Endothelial cell of umbilical vein (primary cell): ENCODE measurements at places on chromosomes 16 and 17. TPM values are rescaled to one million over a fixed set of nuclear protein-coding genes. Genes with fewer than 3 reads are reported as not detected.

- peak; percentile 69 for DNase-seq
These were observed 36.8 kb downstream of the CHD9 start for GRCh38 chr16:53091466-53092211.

KRTAP9-2 gene
- not detected in 2 replicates for total RNA-seq

DNA sequence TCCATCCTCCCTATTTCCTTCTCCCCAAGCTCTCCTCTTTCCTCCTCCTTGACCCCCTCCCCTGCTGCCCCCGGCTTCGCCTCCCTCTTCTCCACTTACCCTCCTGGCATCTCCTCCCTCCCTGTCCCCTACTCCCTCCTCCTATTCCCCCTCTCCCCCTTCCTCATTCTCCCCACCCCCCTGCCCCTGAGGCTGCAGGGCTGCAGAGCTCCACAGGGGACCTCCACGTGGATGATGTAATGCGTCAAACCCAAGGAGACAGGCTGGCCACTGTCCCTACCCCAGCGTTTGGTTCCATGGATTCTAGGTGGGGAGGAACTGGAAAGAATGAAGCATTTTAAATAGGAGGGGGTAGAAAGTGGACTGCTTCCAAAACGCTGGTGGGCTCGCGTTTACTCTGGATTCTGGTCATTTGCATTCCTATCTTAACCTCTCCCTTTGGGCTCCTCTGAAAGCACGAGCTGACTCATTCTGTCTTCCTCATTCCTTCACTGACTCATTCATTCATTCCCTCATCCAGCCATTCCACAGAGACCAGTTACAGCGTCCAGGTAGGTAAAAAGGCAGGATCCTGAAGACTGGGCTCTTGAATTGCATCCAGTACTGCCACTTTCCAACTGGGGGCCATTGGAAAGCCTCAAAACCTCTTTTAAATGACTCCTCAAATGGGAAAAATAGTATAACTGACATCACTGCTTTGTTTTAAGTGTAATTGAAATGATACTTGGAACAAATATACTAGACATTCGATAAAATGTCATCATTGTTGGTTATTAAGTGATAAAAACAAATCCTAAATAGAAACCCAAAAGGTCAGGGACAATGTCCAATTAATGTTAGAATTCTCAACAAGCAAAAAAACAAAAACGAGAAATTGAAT, 943 bp upstream of the COTL1 start:
- DNase-seq, result peak; percentile 87

DNA sequence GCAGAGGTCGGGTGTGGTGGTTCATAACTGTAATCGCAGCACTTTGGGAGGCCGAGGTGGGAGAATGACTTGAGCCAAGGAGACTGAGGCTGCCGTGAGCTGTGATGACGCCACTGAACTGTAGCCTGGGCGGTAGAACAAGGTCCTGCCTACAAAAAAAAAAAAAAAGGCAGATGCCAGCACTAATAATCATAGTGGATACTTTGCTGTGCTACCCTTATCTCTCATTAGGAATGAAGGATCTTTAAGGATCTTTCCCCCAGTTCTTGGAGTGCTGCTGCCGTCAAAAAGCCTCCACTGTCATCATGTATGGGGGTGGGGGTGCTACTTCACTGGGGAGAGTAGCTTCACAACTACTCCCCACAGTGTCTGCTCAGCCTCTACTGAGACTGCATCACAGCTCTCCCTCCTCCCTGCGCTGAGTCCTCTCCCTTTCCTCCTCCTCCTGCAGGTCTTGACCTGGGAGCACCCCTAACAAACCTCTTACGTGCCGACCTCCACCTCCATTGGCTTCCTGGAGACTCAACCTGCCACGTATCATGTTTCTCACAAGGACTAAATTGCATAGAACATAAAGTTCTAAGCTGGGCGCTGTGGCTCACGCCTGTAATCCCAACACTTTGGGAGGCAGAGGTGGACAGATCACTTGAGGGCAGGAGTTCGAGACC, 24.4 kb upstream of the ST6GALNAC1 start:
- DNase-seq, result no peak

GRCh38 chr16:1021553-1022160, 40.1 kb downstream of the SOX8 start:
- DNase-seq, result no peak

GRCh38 chr17:9436630-9437029, 139.0 kb downstream of the STX8 start:
- no peak for DNase-seq

DNA sequence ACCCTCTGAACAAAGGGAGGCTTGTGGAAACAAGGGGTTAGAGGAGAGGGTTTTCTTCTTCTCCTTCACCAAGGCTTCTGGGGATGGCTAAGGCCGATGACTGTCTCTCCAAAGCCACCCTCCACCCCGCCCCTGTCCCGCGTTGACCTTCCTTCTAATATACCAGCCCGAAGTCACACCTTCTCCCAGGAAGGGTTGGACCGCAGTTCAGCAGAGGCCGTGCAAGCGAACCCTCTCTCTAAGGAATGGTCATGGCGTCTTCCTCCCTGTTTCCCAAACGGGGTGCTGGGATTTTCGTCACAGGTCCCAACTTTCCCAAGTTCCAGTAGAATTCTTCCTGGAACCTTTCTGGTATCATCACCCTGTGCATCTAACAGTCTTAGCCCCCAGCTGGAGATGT, 49.4 kb downstream of the FZD2 start:
- DNase-seq, result no peak
